ENCODE measurements at places on chromosomes 2 and 18. TPM values are rescaled to one million over a fixed set of nuclear protein-coding genes. Genes with fewer than 3 reads are reported as not detected.

The IL1F10 gene
- not detected for total RNA-seq

GRCh38 chr2:156837635-156838370 lies 401.6 kb downstream of the GPD2 start:
- no peaks in the 10 kb centered on the region for H3K36me3 ChIP-seq
- no peak for DNase-seq
- no peak overlapping the region for H3K27ac ChIP-seq
- no peaks in the 10 kb centered on the region for H3K4me1 ChIP-seq

GRCh38 chr2:152166633-152167032 lies 8.9 kb downstream of the STAM2 start:
- no peak for DNase-seq
- H3K27ac ChIP-seq, result no peak overlapping the region
- H3K27me3 ChIP-seq, result no peaks in the 10 kb centered on the region
- peaks cover 32% of the 10 kb centered on the region for H3K4me1 ChIP-seq
- no peaks in the 10 kb centered on the region for H3K36me3 ChIP-seq
- no peak overlapping the region for H3K4me3 ChIP-seq

DNA sequence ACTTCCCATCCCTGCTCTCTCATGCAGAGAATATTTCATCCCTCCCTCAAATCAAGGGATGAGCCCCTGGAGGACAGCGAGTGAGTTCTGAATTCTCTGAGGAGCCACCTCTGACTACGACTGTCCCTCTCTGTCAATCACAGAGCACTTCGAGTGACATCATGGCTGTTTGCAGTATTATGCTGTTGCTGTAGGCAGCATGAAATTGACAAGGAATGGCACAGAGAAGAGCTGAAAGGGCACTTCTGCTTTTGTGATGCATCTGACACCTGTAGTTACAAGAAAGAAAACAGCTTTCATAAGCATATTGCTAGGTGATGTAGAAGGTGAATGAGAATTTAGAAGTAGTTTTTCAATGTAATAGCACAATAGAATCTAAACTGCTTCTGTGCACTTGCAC lies 166.9 kb downstream of the ARHGAP15 start:
- no peaks in the 10 kb centered on the region for H3K27me3 ChIP-seq
- no peak overlapping the region for H3K4me3 ChIP-seq
- no peak for DNase-seq
- no peaks in the 10 kb centered on the region for H3K4me1 ChIP-seq

The SLC4A1AP gene
- 36.3 TPM for total RNA-seq

The CAB39 gene
- total RNA-seq, result 93.9 TPM

- H3K27me3 ChIP-seq, result no peaks in the 10 kb centered on the region
- no peaks in the 10 kb centered on the region for H3K4me1 ChIP-seq
- DNase-seq, result no peak
- no peak overlapping the region for H3K27ac ChIP-seq
Observed at GRCh38 chr2:140256080-140256479, 1475.9 kb upstream of the NXPH2 start.

The CDH20 gene
- 0.51 TPM for total RNA-seq

GRCh38 chr18:48993586-48993985 lies 42.8 kb upstream of the SMAD7 start:
- H3K36me3 ChIP-seq, result no peaks in the 10 kb centered on the region
- no peak for DNase-seq
- H3K4me3 ChIP-seq, result no peak overlapping the region
- H3K27ac ChIP-seq, result peak overlapping the region; percentile 58
- no peaks in the 10 kb centered on the region for H3K27me3 ChIP-seq

DNA sequence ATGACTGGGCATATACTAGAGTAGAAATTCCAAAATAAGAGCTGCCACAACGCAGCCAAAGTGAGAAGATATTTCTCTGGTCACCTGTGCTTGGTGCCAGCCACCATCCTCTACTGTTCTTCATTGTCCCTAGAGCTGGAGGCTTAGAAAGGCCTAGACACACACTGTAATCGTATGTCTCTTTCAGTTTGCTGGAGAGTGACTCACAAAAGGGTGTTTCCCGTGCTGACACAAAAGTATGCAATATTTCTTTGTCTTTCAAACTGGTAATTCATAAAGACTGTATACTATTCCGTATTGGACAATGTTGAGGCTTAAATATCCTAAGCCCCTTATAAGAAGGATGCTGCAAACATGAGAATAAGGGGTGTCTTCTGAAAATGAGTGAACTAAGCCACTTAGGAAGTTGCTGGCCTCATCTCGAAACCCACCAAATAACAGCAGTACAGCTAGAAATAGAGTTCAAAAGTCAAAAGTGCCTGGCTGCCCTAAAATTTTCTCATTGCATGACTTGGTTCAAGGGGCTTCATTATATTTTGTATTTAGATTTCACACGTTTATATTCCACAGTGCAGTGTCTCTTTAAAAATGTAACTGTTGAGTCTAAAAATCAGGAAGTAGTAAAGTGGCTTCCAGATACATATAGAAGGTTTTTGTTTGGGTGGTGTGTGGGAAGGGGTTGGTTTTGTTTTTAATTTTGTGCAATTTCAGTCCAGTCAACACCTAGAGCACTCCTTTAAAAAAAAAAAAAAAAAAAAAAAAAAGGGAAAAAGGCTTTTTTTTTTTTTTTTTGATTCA lies 601.1 kb downstream of the ARHGAP15 start:
- no peak for DNase-seq
- no peak overlapping the region for H3K27ac ChIP-seq
- H3K4me3 ChIP-seq, result no peak overlapping the region
- H3K27me3 ChIP-seq, result no peaks in the 10 kb centered on the region

DNA sequence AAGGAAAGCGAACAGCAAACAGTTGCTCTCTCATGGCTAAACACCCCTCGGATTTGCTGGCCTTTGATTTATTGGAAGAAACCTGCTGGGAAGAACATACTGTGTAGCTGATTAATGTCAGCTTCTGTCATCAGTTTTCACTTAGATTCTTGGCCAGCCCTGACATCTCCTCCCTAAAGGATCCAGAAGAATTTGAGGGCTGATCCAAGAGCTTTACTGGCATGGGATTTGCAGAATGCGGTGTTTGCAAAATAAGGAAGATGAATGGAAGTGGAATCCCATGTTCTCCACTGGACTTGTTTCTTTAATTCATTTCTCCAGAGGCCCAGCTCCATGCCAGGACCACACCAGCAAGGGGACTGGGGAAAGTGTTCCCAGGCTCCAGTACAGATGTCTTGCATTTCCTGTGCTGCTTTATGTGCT lies 80.5 kb downstream of the RDH14 start:
- no peak overlapping the region for H3K4me3 ChIP-seq
- peak; percentile 35 for DNase-seq

- H3K27me3 ChIP-seq, result no peaks in the 10 kb centered on the region
- no peak overlapping the region for H3K27ac ChIP-seq
- no peak overlapping the region for H3K4me3 ChIP-seq
- H3K36me3 ChIP-seq, result peaks cover 10% of the 10 kb centered on the region
Observed at GRCh38 chr2:190436557-190436956, 28.4 kb downstream of the MFSD6 start.

DNA sequence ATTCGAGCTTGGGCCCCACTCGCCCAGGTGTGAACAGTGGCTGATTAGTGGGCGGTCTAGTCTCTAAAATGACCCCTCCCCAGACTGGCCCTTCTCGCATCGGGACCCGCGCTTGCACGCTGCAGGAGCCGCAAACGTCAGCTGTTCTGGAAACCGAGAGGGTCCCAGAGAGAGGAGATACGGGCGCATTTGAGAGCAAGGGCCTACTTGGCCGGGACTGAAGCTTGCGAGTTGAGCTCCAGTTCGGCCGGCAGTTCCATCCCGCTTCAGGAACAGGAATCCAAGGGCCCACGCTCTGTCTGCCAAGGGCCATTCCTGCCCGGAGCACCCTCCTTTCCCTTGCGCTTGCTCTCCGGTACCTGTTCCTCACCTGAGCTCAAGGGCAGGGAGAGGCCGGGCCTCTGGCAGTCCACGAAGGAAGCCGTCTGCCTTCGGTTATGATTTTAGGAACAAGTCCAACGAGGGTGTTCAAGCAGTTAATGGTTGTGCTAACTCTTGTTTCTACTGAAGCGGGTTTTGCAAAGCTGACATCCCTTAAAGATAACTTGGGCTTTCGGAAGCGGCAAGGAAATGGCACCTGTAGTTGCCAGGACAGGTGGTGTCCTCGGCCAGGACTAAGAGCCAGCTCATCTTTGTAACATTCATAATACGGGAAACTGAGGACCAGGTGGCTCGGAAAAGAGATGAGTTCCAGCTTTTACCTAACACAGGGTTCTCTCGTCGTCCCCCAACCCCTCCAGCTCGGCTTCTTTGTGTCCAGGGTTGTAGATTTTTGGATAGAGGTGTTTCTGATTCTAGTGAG lies 3.9 kb upstream of the DLX1 start:
- peaks cover 61% of the 10 kb centered on the region for H3K27me3 ChIP-seq
- H3K4me3 ChIP-seq, result no peak overlapping the region
- H3K36me3 ChIP-seq, result no peaks in the 10 kb centered on the region

DNA sequence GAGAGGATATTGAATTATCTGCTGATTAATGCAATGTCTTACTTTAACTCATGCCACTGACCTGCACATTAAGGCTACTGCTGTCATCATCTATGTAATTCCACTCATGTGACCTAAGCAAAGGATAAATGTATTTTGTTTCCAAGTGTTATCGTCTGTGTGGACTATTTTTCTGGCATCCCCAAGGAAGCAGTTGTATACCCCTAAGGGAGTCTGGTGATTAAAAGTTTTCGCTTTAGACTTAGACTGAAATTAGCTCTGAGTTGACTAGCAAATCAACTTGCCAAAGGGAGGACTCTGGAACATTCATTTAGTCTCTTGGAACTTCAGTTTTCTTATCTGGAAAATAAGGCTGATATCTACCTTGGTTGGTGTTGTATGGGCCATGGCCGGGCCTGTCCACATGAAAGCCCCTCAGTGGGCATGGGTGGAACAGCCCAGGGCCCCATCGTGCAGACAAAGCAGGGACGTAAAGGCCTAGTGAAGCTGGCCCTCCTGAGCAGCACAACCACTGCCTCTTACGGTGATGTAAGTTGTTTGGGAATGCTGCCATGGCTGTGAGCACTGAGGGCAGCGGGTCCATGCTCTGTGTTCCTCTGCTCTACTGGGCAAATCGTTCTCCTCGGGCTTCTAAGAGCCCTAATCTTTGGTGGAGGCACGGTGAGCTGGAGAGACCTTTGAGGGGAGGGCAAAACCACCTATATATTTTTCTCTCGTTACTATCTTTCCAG lies 144.4 kb upstream of the RNF152 start:
- no peaks in the 10 kb centered on the region for H3K4me1 ChIP-seq
- H3K36me3 ChIP-seq, result no peaks in the 10 kb centered on the region
- H3K27me3 ChIP-seq, result no peaks in the 10 kb centered on the region
- DNase-seq, result no peak

The MC5R gene
- not detected for total RNA-seq

DNA sequence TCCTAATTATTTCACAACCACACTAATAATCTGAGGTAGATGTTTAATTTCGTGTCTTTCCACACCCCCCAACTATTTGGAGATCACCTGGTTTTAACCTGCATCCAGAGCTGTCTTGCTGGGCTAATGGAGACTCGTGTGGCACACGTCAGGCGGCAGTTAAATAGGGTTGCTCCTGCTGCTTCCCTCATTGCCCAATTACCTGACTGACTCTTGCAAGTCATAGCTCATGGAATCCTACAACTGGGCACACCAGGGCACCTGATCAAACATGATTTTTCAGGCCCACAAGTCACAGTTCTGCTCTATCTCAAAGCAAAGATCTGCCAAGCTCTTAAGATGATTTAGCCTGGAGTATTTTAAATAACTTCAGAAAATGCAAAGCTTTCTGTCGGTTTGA lies 1430.4 kb upstream of the ACVR2A start:
- no peak overlapping the region for H3K4me3 ChIP-seq
- H3K27me3 ChIP-seq, result no peaks in the 10 kb centered on the region
- H3K27ac ChIP-seq, result no peak overlapping the region
- no peaks in the 10 kb centered on the region for H3K4me1 ChIP-seq

- DNase-seq, result no peak
- H3K36me3 ChIP-seq, result no peaks in the 10 kb centered on the region
- peak within 1 kb of the TSS; percentile 59 for H3K4me3 ChIP-seq
Observed at GRCh38 chr18:69400253-69400975, at the start of gene DOK6. DOK6 (plus strand) TSS chr18:69400888.

DNA sequence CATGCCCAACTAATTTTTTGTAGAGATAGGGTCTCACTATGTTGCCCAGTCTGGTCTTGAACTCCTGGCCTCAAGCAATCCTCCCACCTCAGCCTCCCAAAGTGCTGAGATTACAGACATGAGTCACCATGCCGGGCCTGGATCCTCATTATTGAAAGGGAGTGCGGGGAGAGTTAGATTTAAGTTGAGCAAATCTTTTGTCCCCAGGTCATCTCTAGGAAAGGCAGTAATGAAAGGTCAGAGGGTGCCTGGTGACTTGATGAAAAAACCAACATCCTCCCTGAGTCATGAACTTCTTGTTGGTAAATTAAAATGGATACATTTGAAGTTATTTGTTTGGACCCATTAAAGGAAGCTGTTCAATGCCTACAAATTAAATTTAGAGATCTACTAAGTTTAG lies 25.1 kb downstream of the STAT4 start:
- no peaks in the 10 kb centered on the region for H3K36me3 ChIP-seq
- DNase-seq, result no peak
- no peak overlapping the region for H3K4me3 ChIP-seq
- no peaks in the 10 kb centered on the region for H3K4me1 ChIP-seq

The SPDYA gene
- total RNA-seq, result not detected

The CCDC102B gene
- 1.3 TPM for total RNA-seq

- no peaks in the 10 kb centered on the region for H3K27me3 ChIP-seq
- no peak overlapping the region for H3K4me3 ChIP-seq
- H3K36me3 ChIP-seq, result no peaks in the 10 kb centered on the region
- H3K27ac ChIP-seq, result no peak overlapping the region
- no peak for DNase-seq
Observed at GRCh38 chr2:48590017-48590416, 27.6 kb upstream of the GTF2A1L start.

The LYG2 gene
- total RNA-seq, result not detected

The LRP1B gene
- 3.3 TPM for total RNA-seq

The ALPG gene
- total RNA-seq, result not detected

The GBX2 gene
- total RNA-seq, result not detected

GRCh38 chr2:12824351-12824777 lies 107.6 kb downstream of the TRIB2 start:
- H3K27ac ChIP-seq, result peak overlapping the region; percentile 79
- H3K27me3 ChIP-seq, result no peaks in the 10 kb centered on the region
- H3K4me1 ChIP-seq, result peaks cover 27% of the 10 kb centered on the region
- DNase-seq, result no peak

DNA sequence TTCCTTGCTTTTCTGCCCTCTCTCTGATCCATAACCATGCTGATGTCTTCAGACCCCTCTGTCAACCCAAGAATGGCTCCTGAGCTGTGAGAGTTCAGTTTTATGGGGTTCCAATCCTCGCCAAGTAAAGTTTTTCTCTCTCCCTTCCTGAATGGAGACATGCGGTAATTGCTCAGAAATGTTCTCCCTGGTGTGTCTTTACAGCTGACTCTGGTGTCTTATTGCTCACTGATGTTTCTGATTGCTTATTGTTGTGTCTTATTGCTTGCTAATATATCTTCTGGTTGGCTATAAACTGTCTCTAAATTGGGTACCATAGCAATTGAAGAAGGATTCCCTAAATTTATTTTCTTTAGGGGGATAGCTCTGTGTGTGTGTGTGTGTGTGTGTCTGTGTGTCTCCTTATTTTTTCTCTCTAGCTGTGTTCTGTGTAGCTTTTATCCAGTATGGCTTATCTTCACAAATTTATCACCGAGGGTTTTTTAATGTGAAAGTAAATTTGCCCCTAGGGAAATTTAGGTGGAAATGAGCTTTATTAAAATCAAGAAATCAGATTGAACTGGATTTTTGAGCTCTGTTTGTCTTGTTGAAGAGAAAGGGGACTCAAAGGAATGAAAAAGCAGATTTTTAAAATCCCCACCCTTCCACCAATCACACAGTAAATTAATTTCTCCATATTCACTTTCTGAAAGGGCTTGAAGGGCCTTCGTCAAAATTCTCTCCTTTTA lies 19.5 kb downstream of the MGAT5 start:
- no peaks in the 10 kb centered on the region for H3K4me1 ChIP-seq
- no peaks in the 10 kb centered on the region for H3K36me3 ChIP-seq
- H3K27ac ChIP-seq, result no peak overlapping the region
- H3K27me3 ChIP-seq, result peaks cover 3% of the 10 kb centered on the region
- no peak overlapping the region for H3K4me3 ChIP-seq

The MAL gene
- 2.4 TPM for total RNA-seq

Data from gastrocnemius medialis (tissue), 4 donors.